ENCODE measurements at places on chromosomes 12 and 14.

DNA sequence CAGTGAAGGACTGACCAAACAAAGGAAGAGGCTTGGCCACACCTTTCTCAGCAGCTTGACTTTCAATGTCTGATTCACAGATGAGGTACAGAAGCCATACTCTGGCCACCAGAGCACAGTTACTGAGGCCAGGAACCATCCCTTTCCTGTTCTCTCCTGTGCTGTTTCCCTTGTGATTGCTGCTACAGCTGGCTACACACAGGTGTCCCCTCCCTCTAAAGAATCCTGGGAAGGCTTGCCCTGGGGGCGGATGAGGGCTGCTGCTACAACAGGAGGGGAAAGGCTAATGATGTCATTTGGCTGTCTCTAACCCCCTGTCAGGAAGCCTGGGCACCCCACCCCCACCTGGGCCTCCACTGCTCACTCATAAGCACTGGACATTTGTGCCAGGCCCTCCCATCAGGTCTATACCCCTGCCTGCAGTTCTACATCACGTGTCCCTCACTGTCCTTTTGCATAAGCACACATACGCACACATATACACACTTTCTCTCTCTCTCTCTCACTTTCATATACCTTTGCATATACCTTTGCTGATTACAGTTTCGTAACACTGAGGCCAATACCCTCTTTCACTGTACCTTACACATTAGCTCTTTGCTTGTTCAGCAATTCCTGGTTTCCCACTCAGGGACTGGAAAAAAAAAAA, 41.4 kb downstream of the PRPF40B start:
- no peak for DNase-seq

- no peak for DNase-seq
Measured at GRCh38 chr14:32896979-32897697, 41.5 kb upstream of the NPAS3 start.

GRCh38 chr12:92593734-92594402, 108.9 kb upstream of the PLEKHG7 start:
- peak; percentile 54 for DNase-seq

- DNase-seq, result no peak
Measured at GRCh38 chr12:12550277-12550676, 12.4 kb downstream of the DUSP16 start.

- no peak for DNase-seq
Measured at GRCh38 chr12:94557746-94558295, 92.5 kb downstream of the TMCC3 start.

- DNase-seq, result no peak
Measured at GRCh38 chr14:77868552-77869285, 68.8 kb downstream of the ADCK1 start.

DNA sequence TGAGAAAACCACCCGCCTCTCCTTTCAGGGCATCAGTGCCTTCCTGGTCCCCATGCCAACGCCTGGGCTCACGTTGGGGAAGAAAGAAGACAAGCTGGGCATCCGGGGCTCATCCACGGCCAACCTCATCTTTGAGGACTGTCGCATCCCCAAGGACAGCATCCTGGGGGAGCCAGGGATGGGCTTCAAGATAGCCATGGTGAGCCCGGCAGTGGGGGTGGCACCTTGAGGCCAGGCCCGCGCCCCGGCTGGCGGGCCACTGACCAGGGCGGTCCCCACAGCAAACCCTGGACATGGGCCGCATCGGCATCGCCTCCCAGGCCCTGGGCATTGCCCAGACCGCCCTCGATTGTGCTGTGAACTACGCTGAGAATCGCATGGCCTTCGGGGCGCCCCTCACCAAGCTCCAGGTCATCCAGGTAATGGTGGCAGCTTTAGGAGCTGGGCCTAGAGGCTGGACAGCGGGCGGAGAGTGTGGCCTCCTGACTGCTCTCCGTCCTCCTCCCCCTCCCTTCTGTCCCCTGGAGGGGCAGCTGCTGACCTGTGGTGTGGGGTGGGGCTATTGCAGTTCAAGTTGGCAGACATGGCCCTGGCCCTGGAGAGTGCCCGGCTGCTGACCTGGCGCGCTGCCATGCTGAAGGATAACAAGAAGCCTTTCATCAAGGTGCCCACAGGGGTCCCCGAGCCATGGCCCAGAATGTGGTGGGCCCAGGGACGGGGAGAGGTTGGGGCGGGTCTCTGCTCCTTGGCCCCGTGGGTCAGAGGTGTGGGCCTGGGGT, 12.8 kb downstream of the ACADS start:
- no peak for DNase-seq

DNA sequence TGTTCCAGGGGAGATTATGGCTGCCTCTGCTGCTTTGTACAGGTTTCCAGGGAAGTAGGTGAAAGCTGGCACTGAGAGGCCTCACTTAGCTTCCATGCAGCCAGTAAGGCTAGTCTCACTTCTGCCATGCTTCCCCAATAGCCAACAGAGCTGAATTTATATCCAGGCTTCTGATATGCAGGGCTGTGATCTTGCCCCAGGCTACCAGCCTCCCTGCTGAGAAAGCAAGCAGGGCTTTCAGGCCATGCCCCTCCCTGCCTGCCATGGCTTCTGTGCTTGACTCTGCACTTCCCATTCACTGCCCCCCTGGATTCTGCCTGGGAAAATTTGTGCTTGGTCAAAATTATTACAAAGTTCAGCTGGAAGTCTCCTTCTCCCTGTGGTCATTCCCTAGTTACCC, 302.1 kb upstream of the FBXO33 start:
- DNase-seq, result no peak

- DNase-seq, result no peak
Measured at GRCh38 chr14:81550001-81550637, 16.5 kb upstream of the SEL1L start.

GRCh38 chr14:61064210-61064609, 83.2 kb downstream of the SLC38A6 start:
- DNase-seq, result no peak

DNA sequence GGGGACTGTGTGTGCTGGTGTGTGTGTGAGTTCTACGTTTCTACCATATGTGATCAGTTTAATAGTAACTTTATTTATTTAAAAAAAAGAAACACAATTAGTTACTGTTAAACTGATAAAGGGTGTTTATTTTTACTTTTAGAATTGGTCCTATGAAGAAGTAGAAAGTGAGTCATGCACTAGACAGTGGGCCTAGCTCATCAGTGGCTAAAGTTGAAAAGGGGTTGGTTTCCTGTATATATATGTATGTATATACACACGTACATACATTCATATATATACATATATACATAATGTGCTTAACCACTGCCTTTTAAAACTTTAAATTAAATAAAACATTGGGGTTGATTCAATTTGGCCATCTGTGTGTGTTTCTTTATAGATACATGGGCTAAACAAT, 68.8 kb upstream of the TMEM263 start:
- DNase-seq, result no peak

DNA sequence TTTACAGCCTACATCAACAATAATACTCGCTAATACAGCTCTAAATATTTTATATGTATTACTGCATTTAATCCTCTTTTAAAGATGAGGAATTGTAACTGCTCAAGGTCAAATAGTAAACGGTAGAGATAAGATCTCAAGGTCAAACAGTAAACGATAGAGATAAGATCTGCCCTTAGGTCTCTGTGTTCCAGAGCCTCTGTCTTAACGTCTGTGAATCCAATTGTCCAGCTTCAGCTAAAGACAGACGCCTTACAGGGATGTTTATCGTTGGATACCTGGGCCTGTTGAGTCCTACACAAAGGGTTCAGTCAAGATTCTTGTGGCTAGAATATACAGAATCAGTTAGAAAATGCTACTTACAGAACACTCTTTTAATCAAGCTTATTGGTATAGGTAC, 20.0 kb downstream of the PYGL start:
- DNase-seq, result no peak

DNA sequence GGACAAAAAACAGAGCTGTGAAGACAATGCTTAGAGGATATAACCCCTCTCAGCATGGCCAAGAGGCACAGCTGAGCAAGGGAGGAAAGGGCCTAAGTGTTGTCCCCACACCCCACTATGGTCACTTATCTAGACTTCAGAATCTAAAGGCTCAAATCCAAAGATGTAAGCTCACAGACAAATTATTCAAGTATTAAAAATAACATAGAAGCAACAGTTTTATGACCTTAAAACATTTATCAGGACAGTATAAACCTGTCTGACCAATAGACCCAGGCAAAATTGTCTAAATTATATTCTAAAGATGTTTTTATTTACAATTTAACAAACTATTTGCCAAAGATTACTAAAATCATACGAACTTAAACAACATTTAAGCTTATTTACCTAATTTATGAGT, 28.1 kb upstream of the PRICKLE1 start:
- no peak for DNase-seq

DNA sequence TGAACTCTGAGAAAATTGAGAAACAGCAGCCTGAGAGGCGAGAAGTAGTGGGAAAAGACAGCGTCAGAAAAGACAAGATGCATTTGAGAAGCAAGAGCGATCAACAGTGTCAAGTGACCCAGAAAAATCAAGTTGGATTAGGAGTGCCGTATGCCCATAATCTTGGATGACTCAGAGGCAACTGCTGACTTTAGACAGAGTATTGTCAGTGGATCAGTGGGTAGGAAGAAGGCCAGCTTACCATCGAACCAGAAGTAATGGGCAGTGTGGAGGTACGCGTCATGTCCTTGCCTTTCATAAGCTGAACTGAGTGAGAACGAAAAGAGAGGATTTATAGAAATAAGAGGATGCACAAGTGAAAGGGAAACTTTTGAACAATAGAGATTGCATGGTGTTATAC, 151.0 kb upstream of the NAV3 start:
- no peak for DNase-seq

- no peak for DNase-seq
Measured at GRCh38 chr14:94867946-94868771, 98.2 kb upstream of the GSC start.

GRCh38 chr12:101027200-101027599, 182.8 kb downstream of the SLC5A8 start:
- no peak for DNase-seq

GRCh38 chr12:115312901-115313300, 628.9 kb upstream of the TBX3 start:
- no peak for DNase-seq

- DNase-seq, result no peak
Measured at GRCh38 chr14:28603606-28604005, 163.0 kb upstream of the FOXG1 start.

DNA sequence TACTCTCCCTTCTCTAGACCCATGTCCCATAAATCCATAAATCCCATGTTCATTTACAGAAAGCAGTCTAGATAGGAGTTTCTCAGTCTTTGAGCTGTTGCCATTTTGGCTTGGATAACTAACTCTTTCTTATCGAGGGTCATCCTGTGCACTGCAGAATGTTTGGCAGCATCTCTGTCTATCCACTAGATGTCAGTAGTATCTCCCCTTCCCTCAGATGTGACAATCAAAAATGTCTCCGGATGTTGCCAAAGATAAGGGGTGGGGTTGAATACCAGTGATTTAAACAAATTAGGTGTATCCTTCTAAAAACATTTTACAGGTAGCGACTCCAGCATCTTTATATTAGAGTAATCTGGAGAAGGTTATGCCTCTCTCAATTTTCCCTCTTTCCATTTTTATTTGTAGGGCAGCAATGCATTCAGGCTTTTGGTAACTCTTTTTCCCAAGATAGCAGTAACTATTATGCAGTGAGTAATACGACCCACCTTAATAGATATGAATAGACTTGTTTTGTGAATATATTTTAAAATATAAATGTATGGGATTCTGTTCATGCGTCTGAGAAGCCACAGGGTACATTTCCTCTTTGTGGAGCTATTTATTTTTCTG, 100.7 kb downstream of the LRRK2 start:
- DNase-seq, result no peak

DNA sequence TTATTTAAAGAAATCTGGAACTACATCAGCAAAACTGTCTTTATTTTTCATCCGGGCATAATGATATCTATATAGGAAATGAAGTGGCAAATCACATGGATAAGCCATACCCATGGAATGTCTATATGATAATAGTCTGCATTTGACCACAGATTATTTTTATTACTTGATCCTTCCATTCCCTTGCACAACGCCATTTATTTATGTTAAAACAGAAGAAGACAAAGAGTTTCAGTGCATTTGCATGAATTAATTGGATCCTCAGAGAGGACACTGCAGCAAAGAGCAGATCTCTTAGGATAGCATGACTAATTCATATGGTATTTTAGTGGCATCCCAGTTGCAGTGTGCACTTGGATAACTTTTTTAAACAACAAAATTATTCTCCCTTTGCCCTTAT, 345.0 kb downstream of the CCDC91 start:
- DNase-seq, result no peak

DNA sequence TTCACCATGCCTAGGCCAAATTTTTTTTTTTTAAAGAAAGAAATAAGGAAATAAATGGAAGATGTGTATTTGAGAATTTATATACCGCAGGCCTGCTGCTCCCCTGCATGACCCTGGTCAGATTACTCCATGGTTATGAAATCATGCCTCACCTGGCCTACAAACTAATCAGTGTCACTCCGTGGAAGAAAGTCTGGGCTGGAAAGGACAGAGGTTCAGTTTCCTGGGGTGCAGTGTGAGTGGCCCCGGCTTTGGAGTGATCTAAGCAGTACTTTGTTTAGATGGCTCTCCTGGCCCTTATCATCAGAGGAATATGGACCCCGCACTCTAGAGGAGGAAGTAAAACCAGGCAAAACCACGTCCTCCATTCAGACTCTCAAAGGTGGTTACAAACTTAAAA, 9.6 kb downstream of the APOBEC1 start:
- no peak for DNase-seq

DNA sequence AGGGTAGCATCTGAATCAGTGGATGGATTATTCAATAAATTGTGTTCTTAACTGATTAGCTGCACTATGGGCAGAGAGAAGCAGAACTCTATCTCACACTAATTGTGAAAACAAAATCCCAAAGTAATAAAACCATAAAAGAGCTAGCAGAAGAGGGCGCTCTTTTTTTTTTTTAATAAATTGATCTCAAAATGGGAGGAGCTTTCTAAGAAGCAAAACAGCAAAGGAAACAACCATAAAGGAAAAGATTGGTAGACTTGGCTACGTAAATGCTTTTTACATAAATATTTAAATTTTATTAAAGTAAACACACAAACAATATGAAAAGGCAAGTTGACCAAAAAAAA, 1.5 kb upstream of the TM7SF3 start:
- DNase-seq, result no peak

DNA sequence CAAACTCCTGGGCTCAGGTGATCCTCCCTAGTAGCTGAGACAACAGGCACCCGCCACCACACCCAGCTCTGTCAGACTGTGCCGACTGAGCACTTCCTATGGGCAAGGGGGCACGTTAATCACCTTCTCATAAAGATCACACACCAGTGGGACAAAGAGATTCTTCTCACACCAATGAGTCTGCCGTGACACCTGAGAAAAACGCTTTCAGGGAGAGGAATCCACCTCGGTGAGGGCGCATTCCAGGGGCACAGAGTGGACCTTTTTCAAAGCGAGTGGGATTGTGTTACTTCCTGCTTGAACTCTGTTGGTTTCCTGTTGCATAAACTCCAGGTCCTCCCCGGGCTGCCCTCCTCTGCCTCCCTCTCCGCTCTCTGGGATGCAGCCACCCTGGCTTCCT, 17.5 kb upstream of the SCARB1 start:
- DNase-seq, result no peak

DNA sequence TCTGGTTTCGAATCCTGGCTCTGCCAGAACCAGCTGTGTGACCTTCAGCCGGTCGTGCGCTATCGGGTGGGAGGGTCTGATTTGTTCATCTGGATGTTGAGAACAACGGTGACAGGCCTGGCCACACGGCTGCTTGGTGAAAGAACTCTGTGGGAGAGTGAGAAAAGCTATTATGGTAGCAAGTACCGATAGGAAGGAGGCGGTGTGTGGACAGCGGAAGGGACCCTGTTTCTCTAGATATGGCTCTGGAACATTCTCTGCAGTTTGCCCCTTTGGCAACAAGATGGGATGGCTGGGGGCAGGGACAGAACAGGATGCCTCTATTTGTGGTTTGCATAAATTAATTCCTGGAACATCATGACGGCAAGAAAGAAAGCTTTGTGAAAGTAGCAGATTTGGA, 347.3 kb downstream of the AACS start:
- no peak for DNase-seq

Data from activated naive CD8-positive, alpha-beta T cell treated with anti-CD3 and anti-CD28 coated beads, Interleukin-2, amount 50 U/mL, for 16 hours (primary cell).